ENCODE measurements at places on chromosomes 7 and 10.
A peak's percentile ranks its signal among the peaks of the same experiment; 100 is the strongest.

DNA sequence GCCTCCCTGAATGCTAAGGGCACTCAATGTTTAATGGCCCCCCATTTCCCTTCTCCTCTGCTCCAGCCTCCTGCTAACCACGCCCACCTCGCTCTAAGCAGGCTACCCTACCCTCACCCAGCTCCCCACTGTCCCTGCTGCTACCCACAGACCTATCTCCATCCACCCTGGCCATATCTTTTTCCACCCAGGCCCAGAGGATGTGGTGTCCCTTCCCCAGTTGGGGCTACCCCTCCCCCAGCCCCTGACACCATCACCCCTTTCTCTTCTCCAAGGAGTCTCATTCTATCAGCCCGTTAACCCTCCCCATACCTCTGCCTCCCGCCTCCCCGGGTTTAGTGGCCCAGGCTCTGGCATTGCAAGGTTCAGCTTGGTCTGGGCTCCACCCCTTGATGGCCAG is 28.9 kb upstream of the PPIF start:
- no peak for DNase-seq

GRCh38 chr7:54788664-54789063 is 29.7 kb upstream of the SEC61G start:
- DNase-seq = peak; percentile 90

DNA sequence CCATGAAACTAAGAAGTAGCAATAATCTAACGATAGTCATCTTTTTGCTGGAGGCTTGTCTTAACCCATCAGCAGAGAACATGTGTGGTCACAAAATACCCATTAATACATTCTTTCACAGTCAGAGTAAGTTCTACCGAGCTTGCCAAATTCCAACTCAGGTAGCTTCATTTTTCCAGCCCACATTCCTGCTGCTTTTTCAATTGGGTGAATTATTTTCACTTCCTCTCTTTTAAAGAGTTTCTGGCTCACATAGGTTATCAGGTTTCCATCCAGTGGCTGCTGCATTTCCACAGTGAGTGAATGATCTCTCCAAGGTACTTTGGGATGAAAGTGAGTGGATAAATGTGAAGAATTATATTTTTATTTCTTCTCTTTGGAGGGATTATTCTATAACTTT is 233.1 kb downstream of the SEMA3E start:
- DNase-seq = no peak

GRCh38 chr7:2107386-2108070 is 125.2 kb downstream of the MAD1L1 start:
- peak; percentile 31 for DNase-seq

GRCh38 chr10:110664483-110665420 is 20.6 kb downstream of the RBM20 start:
- peak; percentile 98 for DNase-seq

- DNase-seq = no peak
These were observed 3.5 kb upstream of the AKR1D1 start for GRCh38 chr7:138072726-138073125.

GRCh38 chr10:92404612-92405418 is 113.8 kb downstream of the MARCHF5 start:
- DNase-seq = no peak

DNA sequence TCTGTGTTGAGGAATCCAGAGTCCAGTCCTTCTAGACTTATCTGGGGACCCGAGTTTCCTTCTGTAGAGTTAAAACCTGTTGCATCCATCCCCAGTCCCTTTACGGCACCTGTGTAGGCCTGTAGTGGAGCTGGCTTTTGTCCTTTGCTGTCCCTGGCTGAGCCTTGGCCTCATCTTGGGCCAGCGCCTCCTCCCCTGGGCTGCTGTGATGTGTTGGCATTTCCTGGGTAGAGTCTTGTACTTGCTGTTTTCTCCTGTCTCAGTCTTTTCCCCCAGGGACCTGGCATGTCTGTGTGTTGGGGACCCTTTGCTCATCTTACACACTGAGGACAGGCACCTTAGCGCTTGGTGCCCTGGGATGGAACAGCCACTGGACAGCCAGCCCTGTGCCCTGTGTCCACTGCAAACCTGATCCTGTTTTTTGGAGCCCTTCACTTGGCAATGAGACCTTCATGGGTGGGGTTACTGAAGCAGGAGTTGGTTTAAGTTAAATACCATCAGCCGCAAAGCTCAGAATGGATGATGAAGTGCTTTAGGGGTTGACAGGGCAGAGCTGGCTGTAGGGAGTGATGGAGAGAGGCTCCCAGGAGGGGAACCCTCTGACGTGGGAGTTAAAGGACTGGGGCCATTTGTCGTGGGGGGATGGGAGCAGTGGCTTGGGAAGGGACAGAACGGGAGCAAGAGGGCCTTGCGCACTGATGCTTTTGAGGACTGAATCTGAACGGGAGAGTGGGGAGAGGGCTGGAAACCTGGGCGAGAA is 50.9 kb downstream of the CUX1 start:
- DNase-seq = no peak

GRCh38 chr7:42617071-42617765 is 294.7 kb downstream of the C7orf25 start:
- no peak for DNase-seq

DNA sequence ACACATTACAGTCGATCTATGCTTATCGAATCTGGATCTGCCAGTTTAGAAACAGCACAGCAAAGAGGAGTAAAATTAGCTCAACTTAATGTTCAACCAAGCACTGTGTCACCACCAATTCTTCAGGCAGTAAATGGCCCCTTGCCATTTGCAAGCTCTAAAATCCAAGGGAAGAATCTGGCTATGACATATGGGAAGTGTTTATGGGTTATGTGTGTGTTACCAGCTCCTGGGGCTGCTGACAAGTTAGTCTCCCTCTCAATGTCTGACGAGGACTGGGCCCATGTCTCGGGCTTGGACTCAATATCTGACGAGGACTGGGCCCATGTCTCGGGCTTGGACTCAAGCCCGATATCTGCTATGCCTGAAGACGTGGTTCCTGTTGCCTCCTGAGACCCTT is 5.7 kb upstream of the ITIH2 start:
- DNase-seq = no peak

DNA sequence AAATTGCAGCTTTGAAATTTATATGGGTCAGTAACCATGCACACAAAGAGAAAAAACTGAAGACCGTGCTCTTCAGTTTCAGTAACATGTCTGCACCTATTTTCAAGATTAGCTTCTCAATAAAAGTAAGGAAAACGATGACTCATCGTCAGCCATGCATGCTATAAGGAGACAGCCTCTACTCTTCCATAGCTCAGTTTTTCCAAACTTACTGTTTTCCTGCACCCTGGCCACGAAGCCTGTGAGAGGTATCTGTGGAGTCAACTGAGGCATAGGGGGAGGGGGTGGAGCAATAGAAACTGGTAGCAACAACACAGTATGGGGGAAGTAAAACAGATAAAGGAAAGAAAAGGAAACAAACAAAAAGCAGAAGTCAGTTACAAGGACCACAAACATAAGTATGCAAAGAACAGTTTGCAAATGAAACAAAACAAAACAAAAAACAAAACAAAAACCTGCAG is 58.0 kb downstream of the PDSS1 start:
- DNase-seq = peak; percentile 68

DNA sequence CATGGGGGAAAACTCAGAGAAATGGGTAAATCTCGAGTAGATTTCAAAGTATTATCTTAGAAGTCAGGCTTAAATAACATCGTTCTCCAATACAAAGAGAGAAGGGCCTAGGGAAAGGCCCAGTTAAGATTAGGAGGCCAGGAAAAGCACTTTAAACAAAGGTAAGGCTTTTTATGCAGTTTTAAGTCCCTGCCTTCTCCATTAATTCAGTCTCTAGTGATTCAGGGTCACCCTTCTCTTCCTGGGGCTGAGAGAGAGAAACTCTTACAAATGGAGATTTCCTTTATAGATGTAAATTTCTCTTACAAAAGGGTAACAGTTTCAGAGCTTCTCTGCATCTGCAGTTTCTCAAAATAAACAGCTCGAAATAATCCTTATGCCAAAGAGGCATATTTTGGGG is 179.3 kb downstream of the HECW1 start:
- no peak for DNase-seq

DNA sequence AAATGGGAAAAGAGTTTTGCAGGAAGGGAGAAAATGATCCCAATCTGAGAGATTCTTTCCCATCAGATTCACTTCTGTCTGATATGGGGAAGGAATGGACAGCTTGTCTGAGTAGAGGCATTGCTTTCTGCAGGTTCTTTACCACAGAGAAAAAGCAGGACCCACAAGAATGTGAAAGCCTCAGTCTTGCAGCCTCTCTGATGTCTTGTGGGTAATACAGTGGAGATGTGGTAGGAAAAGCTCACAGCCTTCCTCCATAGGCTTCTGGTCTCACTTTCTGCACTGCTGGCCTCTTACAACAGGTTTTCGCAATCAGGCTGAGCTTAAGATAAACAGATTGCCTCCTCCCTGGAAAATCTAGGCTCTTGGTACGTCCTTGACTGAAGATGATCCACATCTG is 551 bp downstream of the IFIT1 start:
- DNase-seq = peak; percentile 96

- peak; percentile 50 for DNase-seq
These were observed 44.9 kb downstream of the GLI3 start for GRCh38 chr7:42192066-42192465.

DNA sequence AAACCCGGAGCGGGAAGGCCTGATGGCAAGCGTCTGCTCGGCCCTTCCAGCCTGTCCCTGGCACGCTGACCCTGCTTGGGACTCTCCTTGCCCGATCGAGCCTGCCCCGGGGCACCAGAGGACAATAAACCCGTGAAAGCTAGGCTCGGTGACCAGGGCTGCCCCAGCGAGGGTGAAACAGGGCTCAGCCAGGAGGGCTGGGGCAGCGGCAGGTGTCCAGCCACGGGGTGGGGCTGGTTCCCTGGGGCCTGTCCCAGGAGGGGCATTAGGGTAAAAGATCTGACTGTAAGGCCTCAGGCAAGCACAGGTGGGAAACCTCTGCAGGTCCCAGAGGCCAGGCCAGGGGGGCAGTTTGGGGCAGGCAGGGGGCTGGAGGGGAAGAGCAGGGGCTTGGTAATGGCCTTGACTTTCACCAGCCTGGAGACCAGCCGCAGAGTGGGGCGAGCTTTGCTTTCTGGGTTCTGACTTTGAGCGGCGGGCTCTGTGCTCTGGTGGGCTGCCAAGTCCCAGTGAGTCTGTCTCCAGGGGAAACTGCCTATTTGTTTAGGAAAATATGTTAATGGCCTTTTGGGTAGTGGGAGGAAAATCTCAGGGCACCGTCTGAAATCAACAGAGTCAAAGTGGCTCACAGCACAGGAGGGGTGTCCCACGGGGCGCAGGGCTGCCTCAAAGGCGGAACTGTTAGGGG is 68.2 kb upstream of the INPP5A start:
- DNase-seq = no peak

GRCh38 chr7:158685693-158686092 is 18.9 kb downstream of the NCAPG2 start:
- DNase-seq = peak; percentile 72

GRCh38 chr7:158442260-158442659 is 145.4 kb downstream of the PTPRN2 start:
- peak; percentile 4 for DNase-seq

- peak; percentile 73 for DNase-seq
These were observed 58.2 kb upstream of the LYZL2 start for GRCh38 chr10:30687698-30688213.

DNA sequence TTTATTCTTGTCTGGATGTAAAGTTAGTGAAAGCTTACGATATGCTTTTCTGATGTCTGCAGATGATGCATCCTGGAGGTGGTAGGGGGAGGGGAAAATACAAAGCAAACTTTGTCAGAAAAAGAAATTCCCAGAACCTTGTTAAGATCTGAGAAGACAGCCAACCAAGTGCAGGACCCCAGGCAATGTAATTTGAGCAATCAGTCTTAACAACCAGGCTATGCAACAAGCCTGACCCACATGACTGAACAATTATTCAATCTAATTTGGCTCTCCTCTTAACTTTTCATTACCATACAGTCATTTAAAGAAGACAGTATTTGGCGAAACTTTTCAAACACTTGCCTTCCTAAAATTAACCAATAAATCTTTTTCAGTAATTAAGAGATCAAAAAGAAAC is 74.5 kb downstream of the DNAJC1 start:
- peak; percentile 64 for DNase-seq

DNA sequence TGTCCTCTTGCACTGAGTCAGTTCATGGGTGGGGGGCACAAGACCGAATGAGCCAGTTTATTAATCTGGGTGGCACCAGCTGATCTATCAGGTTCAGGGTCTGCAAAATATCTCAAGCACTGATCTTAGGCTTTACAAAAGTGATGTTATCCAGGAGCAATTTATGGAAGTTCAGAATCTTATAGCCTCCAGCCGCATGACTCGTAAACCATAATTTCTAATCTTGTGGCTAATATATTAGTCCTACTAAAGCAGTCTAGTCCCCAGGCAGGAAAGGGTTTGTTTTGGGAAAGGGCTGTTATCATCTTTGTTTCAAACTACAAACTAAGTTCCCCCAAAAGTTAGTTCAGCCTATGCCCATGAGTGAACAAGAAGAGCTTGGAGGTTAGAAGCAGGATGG is 33.9 kb downstream of the AKR1C8 start:
- no peak for DNase-seq

DNA sequence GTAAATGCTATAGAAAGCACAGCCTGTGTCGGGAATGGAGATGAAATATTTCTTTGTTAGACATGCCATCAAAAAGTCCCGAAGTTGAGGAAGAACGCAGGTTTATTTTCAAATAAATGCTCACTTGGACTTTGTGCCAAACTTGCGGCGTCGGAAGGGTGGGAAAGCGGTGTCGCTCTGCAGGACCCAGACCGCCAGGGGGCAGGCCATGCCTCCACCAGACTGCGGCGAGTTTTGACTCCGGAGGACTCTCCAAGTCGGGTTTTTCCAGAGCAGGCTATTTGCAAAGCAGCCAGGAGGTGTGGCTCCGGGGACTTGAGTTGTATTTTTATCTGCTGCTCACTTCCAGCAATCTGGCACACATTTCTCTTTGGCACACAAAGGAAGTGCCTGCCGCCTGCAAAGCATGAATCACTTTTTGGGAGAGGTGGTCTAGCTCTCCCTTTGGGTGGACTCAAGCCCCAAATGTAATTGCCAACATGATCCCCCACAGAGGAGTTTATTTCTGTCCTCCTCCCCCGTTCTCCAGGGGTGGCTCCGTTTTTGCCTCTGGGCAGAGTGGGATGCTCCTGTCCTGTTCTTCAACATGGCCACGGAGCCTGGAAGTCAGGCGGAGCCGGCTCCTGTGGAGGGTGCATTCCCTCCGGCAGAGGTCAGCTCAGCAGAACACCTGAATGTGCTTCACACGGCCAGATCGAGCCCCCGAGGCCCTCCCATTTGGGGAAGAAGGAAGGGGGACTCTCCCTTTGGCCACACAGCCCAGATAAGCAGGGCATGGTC is 82.3 kb upstream of the GPR26 start:
- peak; percentile 67 for DNase-seq

Measured in iris pigment epithelial cell (primary cell).